ENCODE measurements at places on chromosomes 16 and 17.

- DNase-seq, result no peak
Observed at GRCh38 chr17:9672691-9673090, 27.4 kb downstream of the USP43 start.

DNA sequence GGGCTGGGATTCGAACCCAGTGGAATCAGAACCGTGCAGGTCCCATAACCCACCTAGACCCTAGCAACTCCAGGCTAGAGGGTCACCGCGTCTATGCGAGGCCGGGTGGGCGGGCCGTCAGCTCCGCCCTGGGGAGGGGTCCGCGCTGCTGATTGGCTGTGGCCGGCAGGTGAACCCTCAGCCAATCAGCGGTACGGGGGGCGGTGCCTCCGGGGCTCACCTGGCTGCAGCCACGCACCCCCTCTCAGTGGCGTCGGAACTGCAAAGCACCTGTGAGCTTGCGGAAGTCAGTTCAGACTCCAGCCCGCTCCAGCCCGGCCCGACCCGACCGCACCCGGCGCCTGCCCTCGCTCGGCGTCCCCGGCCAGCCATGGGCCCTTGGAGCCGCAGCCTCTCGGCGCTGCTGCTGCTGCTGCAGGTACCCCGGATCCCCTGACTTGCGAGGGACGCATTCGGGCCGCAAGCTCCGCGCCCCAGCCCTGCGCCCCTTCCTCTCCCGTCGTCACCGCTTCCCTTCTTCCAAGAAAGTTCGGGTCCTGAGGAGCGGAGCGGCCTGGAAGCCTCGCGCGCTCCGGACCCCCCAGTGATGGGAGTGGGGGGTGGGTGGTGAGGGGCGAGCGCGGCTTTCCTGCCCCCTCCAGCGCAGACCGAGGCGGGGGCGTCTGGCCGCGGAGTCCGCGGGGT lies at the start of gene CDH1:
CDH1 (plus strand) TSS at position 247 of the 684 bp plus-strand sequence; CDS start at position 371, 124 bp downstream.
- DNase-seq, result no peak

- no peak for DNase-seq
Observed at GRCh38 chr17:80646328-80646727, 101.7 kb downstream of the RPTOR start.

DNA sequence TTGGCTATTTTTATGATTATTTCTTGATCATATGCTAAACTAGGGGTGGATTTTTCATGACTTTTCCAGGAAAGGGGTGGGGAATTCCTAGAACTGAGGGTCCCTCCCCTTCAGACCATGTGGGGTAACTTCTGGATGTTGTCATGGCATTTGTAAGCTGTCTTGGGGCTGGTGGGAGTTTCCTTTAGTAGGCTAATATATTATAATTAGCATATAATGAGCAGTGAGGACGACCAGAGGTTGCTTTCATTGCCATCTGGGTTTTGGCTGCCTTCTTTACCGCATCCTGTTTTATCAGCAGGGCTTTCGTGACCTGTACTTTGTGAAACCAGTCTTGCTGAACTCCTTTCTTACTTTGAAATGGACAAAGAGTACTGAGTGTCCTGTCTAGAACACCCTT lies 40.4 kb upstream of the ABCA5 start:
- no peak for DNase-seq

GRCh38 chr16:86878236-86879080 lies 300.1 kb downstream of the FOXL1 start:
- DNase-seq, result no peak

- no peak for DNase-seq
Observed at GRCh38 chr16:59045501-59045900, 311.4 kb upstream of the GOT2 start.

DNA sequence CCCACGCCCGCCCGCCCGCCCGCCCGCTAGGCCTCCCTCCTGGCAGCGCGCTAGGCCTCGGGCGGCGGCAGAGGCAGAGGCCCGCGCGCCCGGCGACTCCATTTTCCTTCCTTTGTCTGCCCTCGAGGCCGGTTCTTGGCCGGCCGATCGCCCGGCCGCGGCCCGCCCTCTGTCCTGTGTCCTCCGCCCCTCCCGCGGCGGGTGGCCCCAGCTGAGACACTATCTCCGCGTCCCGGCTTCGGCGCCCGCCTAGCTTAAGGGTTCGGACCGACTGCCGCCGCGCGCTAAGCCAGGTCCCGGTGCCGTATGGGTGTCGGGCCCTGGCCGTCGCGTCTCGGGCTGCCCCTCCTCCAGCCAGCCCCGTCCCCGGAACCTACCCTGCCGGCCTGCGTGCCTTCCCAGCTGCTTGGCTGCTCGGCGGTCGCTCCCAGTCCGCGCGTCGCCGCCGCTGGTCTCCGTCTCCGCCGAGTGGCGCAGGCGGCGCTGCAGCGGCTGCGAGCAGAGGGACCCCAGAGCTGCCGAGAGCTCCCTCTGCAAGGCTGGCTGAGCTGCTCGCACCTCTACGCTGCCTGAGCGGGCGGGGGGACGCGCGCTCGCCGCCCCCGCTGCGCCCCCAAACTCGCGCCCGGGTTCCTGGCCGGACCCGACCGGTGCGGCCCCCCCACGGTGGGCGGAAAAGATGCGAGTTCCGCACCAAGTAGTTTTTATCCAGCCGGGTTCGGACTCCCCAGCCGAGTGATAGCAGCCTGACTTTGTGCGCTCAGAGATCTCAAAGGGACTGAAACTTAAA lies 787 bp downstream of the CTCF start:
- peak; percentile 24 for DNase-seq

DNA sequence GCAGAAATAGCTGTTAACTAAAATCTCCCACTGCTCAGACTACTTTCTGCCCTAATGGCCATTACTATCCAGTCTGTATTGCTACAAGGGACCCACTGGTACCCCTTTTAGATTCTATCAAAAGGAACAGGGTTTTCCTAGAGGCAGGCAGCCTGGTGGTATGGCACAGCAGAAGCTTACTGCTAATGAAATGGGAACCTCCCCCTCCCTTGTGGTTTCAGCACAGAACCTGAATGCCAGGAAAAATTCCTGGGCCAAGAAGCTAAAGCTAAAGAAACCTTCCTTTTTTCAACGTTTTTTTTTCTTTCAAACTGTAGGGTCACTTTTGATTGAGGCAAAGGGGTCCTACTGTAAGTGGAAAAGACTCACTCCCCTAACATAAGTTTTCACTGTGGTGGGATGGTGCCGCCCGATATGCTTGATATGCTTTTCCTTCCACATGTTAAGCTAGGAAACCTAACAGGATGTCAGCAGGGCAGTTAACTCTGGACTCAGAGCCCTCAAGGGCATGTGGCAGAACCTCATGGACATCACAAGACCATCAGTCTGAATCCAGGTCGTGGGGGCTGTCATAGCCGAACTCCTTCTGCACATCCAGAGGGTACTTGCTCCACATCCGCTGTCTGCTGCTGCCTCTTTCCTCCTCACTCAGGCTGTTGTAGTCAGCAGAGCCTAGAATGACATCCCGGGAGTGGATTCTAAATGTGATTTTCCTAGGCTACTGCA lies 9.8 kb downstream of the SLC7A6OS start:
- no peak for DNase-seq

DNA sequence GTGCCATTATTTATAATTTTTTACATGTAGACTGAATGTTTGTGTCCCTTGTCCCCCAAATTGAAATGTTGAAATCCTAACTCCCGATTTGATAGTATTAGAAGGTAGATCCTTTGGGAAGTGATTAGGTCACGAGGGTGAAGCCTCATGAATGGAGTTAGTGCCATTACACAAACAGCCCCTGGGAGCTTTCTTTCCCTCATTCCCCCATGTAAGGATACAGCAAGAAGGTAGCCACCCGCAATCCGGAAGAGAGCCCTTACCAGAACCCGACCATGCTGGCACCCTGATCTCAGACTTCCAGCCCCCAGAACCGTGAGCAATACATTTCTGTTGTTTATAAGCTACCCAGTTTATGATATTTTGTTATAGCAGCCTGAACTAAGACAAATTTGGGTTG lies 143.2 kb downstream of the NPIPB5 start:
- no peak for DNase-seq

DNA sequence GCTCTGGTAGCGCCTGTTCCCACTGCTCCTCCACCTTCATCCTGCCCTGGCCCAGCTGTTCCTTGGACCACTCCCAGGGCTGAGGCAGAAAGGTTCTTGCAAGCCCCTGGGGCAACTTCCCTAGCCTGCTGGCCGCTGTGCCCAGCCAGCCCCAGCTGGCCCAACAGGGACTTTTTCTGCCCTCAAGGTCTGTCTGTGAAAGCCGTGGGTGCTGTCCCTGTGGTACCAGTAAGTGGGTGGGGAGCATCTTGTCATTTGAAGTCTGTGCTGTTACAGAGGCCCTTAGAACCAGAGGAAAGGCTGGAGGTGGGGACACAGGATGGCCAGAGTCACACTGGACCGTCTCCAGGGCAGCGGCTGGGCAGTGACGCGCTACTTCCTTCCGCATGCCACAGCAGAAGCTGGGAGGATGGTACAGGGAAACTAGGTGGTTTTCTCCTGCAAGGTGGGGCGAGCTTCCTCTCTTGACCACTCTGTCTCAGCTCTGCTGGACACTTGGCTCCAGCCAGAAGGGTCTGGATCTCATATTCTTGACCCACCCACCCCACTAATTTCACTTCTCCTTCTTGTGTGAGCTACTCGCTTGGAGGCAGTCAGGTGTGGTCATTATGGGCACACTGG lies 87.8 kb downstream of the PLCG2 start:
- DNase-seq, result no peak

- no peak for DNase-seq
Observed at GRCh38 chr17:1181753-1182137, 2.0 kb upstream of the ABR start.

DNA sequence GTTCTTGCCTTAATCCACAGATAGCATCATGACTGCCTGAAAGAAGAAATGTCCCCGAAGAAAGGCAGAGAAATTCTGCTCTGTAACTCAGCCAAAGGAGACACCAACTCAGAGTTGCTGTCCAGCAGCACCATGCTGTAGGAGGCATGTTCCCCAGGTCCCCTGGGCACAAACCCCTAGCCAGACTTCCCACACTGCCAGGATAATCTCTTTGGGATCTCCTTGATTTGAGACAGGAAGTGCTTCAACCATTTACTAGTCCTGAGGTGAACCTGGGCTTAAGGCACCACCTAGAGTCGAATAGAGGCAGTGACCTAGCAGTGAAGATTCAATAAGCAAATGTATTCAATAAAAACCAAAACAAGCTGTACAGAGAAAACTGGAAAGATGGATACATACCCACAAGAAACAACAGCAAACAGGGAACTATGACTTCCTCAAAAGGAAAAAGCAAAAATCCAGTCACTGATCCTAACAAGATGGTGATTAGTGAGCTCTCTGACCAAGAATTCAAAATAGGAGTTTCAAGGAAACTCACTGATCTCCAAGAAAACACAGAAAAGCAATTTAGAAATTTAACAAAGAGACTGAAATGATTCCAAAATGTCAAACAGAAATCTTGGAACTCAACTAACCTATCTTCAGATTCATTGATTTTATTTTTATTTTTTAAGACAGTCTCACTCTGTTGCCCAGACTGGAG lies 5.7 kb downstream of the OR4D2 start:
- no peak for DNase-seq

GRCh38 chr17:66537502-66537901 lies 235.1 kb downstream of the PRKCA start:
- no peak for DNase-seq

DNA sequence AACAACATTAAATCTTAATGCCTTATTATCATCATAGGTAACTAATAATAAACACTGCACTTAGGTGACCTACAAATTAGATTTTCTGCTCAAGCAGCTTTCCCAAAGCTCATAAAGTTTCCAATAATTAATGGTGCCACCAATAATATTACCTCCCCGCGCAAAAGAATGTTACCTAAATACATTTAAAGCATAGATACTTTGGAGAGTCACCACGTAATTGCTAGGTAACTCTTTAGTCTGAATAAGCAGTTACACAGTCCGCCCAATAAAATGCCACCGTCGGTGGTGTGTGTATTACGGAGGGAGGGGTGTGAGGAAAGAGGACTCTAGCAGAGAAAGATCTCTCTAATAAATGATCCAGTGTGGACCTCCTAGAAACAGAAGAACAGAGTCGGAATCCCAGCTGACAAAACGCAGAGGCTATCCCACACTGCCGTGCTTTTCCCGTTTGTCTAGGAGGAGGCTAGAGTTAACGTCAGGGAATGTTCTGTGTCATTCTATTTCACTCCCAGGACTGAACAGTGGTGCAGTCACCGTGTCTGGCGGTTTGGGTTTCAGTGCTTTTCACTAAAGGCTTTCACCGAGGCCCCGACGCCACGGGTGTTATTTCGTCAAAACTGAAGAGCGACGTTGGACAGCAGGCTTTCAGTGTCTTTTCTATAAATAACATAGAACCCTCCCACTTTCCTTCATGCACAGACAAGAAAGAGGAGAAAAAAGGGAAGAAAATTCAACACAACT lies 630 bp downstream of the RNFT1 start:
- DNase-seq, result peak; percentile 68

DNA sequence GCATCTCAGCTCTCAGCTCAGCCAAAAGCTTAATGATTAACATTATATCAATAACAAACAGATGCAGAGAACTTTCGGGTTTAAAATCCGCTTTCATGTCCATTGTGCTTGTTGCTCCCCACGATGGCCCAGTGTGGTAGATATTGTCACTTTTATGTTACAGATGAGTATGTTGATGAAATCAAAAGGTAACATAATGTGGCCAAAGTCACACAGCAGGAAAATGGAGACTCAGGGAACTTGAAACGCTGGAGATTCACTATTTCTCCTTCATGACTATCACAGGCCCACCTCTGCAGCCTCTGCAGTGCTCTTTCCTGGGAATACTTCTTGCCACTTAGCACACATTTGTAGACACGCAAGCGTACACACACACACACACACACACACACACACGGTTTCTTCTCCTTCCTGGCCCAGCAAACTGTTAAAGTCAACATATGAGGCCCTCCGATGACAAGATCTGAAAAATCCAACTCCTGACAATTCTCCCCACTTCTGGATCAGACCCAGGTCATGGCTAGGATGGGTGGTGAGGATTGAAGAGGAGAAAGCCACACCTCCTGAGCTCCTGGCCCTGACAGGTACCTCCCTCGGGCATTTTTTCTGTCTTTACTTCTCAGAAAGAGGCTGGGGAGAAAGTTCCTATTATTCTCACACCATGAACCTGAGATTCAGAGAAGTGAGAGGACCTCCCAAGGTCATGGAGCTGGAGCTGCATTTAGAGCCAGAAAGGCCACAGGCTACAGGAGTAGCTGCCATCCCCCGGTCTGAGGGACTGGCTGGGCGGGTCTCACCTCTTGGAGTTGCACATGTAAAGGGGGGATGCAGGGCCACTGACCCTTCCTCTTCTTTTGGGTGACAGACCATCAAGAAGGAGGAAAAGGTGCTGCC lies 9.7 kb downstream of the DRC7 start:
- DNase-seq, result no peak

Data from T1000 (cell line).